ENCODE measurements at places on chromosomes 2 and 18. TPM values are rescaled to one million over a fixed set of nuclear protein-coding genes. Genes with fewer than 3 reads are reported as not detected.

BAZ2B gene
- total RNA-seq = 34.5 TPM

IL1RN gene
- total RNA-seq = 2.1 TPM

TTN gene
- 2,645 TPM for total RNA-seq

BCL2 gene
- total RNA-seq = 8.9 TPM

RSAD2 gene
- 5.4 TPM for total RNA-seq

NCKAP1 gene
- 113 TPM for total RNA-seq

PPIG gene
- 39.9 TPM for total RNA-seq

TMEM163 gene
- total RNA-seq = 1.4 TPM

IL36B gene
- not detected for total RNA-seq

Measured in heart left ventricle (tissue), 16 donors.